ENCODE measurements at places on chromosomes 7 and 10. TPM values are rescaled to one million over a fixed set of nuclear protein-coding genes. Genes with fewer than 3 reads are reported as not detected.

Gene MTERF1
- total RNA-seq, result 14.7 TPM

Gene DPP6
- total RNA-seq, result not detected

Gene SSC4D
- 0.34 TPM for total RNA-seq

Gene ARL3
- 12.1 TPM for total RNA-seq

Gene ADCYAP1R1
- total RNA-seq, result not detected

DNA sequence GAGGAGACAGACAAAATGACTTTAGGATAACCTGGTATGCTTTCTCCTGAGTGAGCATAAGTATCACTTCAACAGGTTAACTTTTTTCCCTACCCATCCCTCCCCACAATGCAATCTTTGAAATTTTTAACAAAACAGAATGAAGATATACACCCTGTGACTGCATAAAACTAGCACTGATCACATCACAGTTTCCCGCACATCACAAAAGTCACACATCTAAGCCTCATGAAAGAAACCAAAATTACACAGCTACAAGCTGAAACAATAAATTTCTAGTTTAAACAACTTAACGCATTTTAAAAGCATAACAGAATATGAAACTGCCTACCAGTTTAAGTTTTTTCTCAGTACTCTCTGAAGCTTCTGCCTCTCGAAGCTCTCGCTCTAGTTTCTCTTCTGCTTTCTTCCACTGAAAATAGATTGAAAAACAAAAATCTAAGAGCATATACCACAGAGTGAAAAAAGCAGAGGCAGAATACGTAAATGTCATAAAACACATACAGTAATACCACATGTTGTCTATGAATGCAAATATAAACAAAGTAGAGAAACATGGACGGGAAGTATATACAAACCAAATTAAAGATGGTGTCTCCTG lies 18.1 kb downstream of the NOC3L start:
- DNase-seq, result no peak
- no peak overlapping the region for H3K27ac ChIP-seq
- peaks cover 82% of the 10 kb centered on the region for H3K36me3 ChIP-seq
- no peaks in the 10 kb centered on the region for H3K27me3 ChIP-seq

DNA sequence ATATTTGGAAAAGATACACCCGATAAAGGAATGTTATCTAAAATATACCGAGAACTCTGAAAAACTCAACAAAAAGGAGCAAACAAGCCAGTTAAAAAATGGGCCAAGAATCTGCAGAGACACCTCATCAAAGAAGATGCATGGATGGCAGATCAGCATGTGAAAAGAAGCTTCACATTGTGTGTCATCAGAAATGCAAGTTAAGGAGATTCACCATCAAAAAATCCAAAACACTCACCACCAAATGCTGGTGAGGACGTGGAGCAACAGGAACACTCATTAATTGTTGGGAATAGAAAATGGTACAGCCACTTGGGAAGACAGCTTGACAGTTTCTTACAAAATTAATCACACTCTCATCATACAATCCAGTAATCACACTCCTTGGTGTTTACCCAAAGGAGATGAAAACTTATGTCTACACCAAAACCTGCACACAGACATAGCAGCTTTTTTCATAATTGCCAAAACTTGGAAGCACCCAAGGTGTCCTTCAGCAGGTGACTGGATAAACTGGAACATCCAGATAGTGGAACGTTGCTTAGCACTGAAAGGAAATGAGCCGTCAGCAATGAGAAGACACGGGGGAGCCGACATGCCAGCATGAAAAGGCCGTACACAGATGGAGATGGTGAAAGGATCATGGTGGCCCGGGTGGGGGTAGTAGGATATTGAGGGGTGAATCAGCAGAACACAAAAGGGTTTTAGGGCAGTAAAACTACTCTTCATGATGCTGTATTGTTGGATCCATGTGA lies 27.9 kb upstream of the PWWP2B start:
- H3K36me3 ChIP-seq, result no peaks in the 10 kb centered on the region
- no peaks in the 10 kb centered on the region for H3K4me1 ChIP-seq
- H3K4me3 ChIP-seq, result no peak overlapping the region
- no peak overlapping the region for H3K27ac ChIP-seq

- DNase-seq, result peak; percentile 39
- H3K4me3 ChIP-seq, result no peak overlapping the region
- peaks cover 4% of the 10 kb centered on the region for H3K27me3 ChIP-seq
- no peaks in the 10 kb centered on the region for H3K36me3 ChIP-seq
- no peak overlapping the region for H3K27ac ChIP-seq
Measured at GRCh38 chr7:27873981-27874957, 134.3 kb downstream of the TAX1BP1 start.

GRCh38 chr7:18654709-18655108 lies 159.2 kb downstream of the HDAC9 start:
- no peak overlapping the region for H3K27ac ChIP-seq
- H3K27me3 ChIP-seq, result no peaks in the 10 kb centered on the region
- H3K36me3 ChIP-seq, result peaks cover 70% of the 10 kb centered on the region
- peaks cover 2% of the 10 kb centered on the region for H3K4me1 ChIP-seq
- no peak for DNase-seq

- H3K27ac ChIP-seq, result no peak overlapping the region
- peak; percentile 96 for DNase-seq
- no peaks in the 10 kb centered on the region for H3K27me3 ChIP-seq
- no peaks in the 10 kb centered on the region for H3K36me3 ChIP-seq
- no peak overlapping the region for H3K4me3 ChIP-seq
Measured at GRCh38 chr7:100247152-100247757, 27.5 kb downstream of the PVRIG start.

DNA sequence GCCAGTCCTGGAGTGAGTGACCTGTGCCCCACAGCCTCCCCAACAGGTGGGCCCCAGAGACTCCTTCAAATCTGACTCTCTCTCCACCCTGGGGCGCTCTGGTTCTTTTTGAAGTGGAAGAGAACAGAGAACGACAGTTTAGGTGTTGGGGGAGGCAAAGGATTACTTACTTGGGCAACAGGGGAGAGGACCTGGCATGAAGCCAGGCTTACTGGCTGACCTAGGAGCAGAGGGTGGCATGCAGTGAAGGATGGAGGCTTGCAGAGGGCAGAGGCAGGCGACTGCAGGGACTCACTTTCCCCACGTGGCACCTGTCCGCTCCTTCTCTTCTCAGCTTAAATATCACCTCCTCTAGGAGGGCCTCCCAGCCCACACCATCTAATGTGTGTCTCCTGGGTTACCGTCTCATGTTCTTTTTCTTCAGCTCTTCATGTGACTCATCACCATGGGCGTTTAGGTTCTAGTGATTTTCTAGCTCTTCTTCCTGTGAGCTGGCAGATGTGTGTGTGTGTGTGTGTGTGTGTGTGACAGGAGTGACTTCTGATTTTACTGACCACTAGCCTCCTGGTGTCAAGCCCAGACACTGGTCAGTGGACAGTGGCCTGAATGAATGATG lies 15.5 kb downstream of the LZTS2 start:
- no peak overlapping the region for H3K4me3 ChIP-seq
- H3K27me3 ChIP-seq, result no peaks in the 10 kb centered on the region
- peak; percentile 69 for DNase-seq
- H3K4me1 ChIP-seq, result peaks cover 57% of the 10 kb centered on the region
- no peaks in the 10 kb centered on the region for H3K36me3 ChIP-seq

- no peaks in the 10 kb centered on the region for H3K36me3 ChIP-seq
- no peaks in the 10 kb centered on the region for H3K27me3 ChIP-seq
- DNase-seq, result no peak
- no peak overlapping the region for H3K27ac ChIP-seq
Measured at GRCh38 chr10:65581426-65582026, 1344.3 kb upstream of the LRRTM3 start.

- H3K4me3 ChIP-seq, result no peak overlapping the region
- no peaks in the 10 kb centered on the region for H3K36me3 ChIP-seq
- no peaks in the 10 kb centered on the region for H3K4me1 ChIP-seq
- no peak overlapping the region for H3K27ac ChIP-seq
Measured at GRCh38 chr10:18214691-18215563, 74.7 kb downstream of the CACNB2 start.

DNA sequence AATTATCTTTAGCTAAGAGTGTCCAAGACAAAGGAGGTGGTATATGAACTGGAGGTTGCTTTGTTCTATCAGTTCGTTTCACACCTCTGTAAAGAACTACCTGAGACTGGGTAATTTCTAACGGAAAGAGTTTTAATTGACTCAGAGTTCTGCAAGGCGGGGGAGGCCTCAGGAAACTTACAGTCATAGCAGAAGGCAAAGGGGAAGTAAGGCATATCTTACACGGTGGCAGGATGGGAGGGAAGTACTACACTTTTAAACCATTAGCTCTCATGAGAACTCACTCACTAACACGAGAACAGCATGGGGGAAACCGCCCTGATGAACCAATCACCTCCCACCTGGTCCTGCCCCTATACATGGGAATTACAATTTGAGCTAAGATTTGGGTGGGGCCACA lies 1202.3 kb upstream of the LRRTM3 start:
- H3K4me1 ChIP-seq, result no peaks in the 10 kb centered on the region
- no peak overlapping the region for H3K4me3 ChIP-seq
- no peak for DNase-seq
- H3K27ac ChIP-seq, result no peak overlapping the region
- no peaks in the 10 kb centered on the region for H3K27me3 ChIP-seq
